Right ventricle myocardium inferior (tissue), 1 donor: ENCODE measurements at places on chromosomes 1 and 21. TPM values are rescaled to one million over a fixed set of nuclear protein-coding genes. Genes with fewer than 3 reads are reported as not detected.
A peak's percentile ranks its signal among the peaks of the same experiment; 100 is the strongest.

GRCh38 chr1:77540501-77541161 lies 141.8 kb downstream of the ZZZ3 start:
- DNase-seq = no peak

Gene CHIA
- not detected for total RNA-seq

Gene KIAA1614
- 6.4 TPM for total RNA-seq

- DNase-seq = peak; percentile 77
These were observed at the start of the genes SHE and TDRD10 for GRCh38 chr1:154502066-154502743. Gene SHE (minus strand): TSS chr1:154502412. CDS start chr1:154502026, 386 bp downstream. Gene TDRD10 (plus strand): TSS chr1:154502219. CDS start chr1:154506904, 4,685 bp downstream.

Gene KPRP
- not detected for total RNA-seq

DNA sequence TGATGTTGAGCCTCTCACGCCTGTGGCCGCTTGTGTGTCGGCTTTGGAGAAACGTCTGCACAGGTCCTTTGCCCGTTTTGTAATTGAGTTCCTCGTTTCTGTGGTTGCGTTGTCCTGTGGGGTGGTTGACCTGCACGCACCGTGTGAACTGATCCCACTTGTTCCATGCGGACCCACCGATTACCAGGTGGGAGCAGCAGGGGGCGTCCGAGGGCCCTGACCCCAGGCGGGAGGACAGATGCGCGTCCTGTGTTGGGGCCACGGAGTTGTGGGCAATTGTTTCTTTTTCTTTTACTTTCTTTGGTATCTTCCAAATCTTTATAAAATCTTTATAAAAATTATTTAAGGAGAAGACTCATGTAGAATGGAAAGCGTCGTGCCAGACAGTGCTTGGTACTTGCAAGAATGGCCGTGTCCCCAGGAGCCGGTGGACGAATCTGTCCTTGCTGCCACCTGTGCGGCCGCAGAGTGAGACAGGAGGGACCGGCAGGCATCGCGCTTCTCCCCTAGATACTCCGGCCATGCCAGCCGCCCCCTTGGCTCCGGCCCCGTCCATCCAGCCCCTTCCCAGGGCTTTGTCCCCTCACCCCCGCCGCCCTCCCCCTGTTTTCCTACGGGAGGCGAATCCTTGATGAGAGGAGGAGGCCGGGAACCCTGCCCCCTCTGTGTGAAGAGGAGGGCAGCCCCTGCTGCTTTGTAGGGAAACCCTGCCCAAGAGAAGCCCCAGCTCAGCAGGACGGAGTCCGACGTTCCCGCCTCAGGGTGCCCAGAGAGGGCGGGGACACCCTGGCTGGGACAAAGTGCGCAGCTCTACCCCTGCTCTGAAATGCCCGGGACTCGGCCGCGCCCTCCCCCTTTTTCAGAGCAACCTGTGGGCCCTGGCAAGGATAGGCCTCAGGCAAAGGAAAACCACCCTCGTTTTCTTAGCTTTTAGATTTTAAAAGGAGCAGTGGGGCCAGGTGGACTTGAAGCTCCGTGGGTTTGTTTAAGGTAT lies 41.7 kb downstream of the PRKCZ start:
- no peak for DNase-seq

- DNase-seq = no peak
These were observed at the start of gene CNIH3 for GRCh38 chr1:224615861-224616755. Gene CNIH3 (plus strand): TSS chr1:224616317. CDS start chr1:224617175, 858 bp downstream.

Gene SYPL2
- total RNA-seq = 33.0 TPM

- DNase-seq = no peak
These were observed 16.1 kb upstream of the PSMD4 start for GRCh38 chr1:151238467-151238739.

GRCh38 chr1:231518485-231519034 lies 9.9 kb upstream of the TSNAX start:
- DNase-seq = no peak

Gene CYP4Z1
- 0.97 TPM for total RNA-seq

Gene SLC5A9
- total RNA-seq = 0.16 TPM

- DNase-seq = no peak
These were observed 72.6 kb upstream of the CSF1 start for GRCh38 chr1:109837852-109838570.

DNA sequence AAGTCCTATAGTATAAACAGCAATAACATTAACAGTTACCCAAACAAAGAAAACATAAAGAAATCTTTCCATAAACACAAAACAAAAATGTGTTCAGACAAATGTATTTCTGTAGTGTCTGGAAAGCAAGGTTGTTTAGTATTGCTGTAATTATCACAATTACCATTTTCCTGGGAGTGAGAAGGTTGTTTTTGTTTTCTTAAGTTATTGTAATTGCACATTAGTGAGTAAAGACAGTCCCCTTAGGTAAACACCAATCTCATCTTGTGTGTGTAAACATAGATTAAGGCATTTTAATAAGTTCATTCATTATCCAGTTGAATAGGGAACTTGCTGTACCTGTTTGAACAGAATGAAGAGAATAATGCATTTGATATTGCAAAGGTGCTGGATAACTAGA lies 356.9 kb upstream of the ADGRL4 start:
- no peak for DNase-seq

DNA sequence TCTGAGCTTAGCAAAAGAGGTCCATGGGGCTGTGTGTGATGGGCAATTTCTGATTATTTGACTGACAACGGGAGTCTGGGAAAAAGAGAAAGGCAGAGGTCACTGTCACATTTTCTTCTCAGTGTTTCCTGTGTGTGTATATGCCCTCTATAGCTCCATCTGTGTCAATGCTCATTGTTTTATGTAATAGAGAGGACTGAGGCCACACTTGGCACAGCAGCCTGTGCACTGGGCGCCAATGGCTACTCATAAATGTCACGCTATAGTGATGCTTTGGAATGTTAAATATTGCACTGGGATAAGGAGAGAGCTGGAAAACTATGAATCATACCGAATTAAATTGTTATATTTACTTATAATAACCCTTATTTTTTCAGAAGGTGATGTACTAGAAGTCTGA lies 365.4 kb downstream of the NEGR1 start:
- DNase-seq = no peak

Gene TRPM2
- 2.7 TPM for total RNA-seq

Gene TMEM82
- total RNA-seq = not detected

DNA sequence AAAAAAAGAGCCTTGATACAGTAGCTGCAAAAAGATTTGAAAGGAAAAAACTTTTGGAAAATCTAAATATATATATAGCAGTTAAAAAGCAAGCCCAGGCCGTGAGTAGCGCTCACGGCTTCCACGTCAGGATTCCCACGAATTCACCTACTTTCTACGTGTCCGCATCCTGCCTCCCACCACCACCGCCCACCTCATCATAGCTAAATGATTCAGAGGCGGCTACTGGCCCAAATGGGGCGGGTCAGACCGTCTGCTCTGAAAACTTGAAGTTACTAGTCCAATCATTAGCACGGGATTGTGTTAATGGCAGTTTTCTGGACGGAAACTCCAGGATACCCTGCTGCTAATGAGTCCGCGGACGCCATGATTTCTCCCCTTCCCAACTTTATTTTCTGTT lies 1.3 kb upstream of the CCSAP start:
- no peak for DNase-seq

- DNase-seq = no peak
These were observed 19.0 kb upstream of the IRF2BP2 start for GRCh38 chr1:234629026-234629425.

Gene POMGNT1
- 129 TPM for total RNA-seq

DNA sequence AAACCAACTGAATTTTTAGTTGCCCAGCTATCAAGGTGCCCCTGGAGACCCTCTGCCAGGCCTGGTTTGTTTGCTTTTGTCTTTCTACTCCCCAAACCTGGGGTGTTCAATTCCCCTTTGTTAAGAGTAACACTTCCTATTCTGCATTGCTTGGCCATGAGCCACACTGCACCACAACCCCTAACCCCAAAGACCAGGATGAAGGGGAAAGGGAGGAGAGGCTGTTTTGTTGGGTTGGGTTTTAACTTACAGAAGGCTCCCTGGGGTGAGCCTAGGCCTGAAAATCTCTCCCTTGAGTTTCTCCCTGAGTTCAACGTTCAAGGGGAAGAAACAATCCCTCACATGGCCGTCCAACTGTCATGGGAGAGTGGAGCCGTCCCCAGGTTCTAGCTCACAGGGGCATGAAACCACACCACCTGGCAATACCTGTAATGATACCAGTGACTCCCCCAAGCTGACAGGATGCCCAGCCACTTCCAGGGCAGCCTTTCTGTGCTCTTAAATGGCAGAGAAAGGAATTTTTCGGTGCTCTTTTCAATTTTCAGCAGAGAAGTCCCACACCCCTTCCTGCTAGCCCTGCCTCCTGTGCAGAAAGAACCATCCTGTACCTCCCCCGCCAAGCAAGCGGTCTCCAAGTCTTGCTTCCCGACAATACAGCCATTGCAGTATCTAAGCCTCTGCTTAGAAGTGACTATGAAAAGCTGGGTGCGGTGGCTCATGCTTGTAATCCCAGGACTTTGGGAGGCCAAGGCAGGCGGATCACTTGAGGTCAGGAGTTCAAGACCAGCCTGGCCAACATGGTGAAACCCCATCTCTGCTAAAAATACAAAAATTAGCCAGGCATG lies 14.9 kb downstream of the SLC45A3 start:
- DNase-seq = no peak

DNA sequence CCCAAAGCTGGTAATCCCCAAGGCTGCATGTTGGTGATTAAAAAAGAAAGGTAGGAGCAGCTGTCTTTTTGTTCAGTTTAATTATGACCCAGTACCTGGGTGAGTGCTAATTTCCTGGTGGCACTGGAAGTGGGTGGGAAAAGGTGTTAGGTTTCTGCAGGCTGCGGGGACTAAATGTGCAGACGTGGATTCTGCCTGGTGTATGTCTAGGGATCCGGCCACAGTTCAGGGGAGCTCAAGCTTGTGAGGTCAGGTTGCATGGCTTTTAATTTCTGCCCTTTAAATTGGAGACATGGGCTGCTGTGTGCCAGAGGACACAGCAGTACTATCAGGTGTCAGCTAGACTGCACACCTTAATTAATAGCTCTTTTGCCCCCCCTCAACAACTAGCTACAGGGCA lies 20.3 kb upstream of the TBX19 start:
- no peak for DNase-seq

Gene KRTAP21-2
- total RNA-seq = not detected

DNA sequence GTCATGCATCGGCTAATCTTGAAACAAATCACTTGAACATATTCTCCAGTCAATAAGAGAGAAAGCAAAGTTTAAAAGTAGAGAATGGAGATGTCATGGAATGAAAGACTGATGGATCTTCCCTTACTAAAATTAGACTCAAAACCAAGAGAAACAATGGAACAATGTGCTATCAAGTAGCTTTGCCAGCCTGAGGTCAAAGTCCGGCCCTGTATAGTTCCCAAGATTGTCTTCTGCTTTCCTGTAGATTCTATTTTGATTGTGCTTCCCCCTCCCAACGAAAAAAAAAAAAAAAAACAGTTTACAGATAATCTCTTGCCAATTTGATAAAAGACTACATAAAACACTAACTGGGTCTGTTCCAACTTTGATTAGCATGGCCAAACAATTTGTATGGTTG lies 40.8 kb upstream of the KIRREL1 start:
- no peak for DNase-seq

Gene CASZ1
- total RNA-seq = 58.2 TPM

DNA sequence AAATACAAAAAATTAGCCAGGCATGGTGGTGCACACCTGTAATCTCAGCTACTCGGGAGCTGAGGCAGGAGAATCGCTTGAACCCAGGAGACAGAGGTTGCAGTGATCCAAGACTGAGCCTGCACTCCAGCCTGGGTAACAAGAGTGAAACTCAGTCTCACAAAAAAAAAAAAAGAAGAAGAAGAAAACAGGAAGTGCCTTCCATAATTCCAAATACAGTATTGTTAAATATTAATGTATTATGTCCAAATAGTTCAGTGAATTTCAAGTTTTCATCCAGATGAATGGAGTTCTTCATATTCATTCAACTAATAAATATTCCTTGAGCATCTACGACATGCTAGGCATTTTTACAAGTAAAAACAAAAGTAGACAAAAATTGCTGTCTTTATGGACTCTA lies 33.3 kb downstream of the PLEKHO1 start:
- no peak for DNase-seq

DNA sequence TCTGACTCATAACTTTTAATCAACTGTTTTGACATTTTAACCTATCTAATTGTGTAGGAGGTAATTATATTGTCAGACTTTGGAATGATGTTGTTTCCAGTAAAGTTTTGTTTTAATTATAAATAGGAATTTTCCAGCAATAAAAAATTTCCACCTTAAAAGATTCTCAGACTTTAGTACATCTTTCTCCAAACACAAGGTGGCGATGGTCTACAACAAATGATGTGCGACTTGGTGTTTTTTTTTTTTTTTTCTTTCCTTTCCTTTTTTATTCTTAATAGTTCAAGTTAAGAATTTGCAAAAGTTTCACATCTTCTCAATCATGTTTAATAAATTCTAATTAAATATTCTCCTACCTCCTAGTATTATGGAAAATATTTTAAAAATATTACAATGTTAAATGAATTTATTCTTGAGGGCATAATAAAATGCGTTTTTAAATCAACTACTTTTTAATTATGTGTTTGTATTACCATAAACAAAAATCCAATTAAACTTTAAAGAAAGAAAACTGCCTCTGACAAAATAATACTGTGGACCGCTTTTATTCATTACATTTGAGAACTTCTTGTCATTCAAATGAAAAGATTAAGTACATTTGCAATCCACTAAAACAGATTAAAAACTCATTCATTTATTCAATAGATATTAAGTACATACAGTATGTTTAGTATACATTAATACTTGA lies 4.4 kb upstream of the ADAMTS1 start:
- DNase-seq = no peak

- no peak for DNase-seq
These were observed 17.5 kb upstream of the PDIK1L start for GRCh38 chr1:26094076-26094669.

DNA sequence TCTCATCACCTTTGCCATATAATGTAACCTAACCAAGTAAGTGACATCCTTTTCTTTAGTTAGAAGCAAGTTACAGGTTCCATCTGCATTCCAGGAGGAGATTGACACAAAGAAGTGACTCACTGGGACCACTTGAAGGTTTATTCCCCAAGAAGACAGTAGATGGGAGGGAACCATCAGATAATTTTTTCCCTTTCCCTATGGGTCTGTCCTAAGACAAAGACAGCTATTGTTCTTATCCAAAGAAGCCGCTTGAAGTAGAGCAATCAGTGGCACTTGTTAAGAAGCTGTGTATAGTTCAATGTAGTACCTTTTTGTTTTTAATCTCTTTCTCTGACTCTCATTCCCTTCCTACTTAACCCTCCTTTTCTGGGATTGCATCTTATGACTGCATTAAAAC lies 139.9 kb upstream of the B3GALT2 start:
- DNase-seq = no peak

Gene AMY1C
- total RNA-seq = not detected

GRCh38 chr1:97033949-97034348 lies 312.4 kb downstream of the PTBP2 start:
- DNase-seq = no peak

Gene DIPK1A
- 6.7 TPM for total RNA-seq

DNA sequence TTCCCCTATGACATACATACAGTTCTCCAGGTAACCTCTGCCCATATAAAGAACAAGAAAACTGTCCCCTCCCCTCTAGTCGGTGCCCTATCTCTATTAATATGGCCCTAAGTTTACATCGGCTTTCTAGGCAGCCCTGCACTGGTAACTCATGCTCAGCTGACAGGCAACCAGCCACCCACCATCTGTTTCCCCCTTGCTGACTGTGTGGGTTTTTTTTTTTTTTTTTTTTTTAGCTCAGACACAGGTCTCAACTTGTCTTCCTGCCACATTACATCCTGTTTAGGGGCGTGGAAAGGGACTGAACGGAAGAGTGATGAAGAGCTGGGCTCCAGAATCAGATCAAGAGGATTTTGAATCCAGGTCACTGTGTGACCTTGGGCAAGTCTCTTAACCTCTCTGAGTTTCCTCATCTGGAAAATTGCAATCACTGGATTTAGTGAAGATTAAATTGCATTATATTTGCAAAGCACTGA lies 14.0 kb downstream of the LAPTM5 start:
- no peak for DNase-seq

- no peak for DNase-seq
These were observed 305.4 kb downstream of the DISC1 start for GRCh38 chr1:231931846-231932454.
